ENCODE measurements at places on chromosomes 1 and 21. TPM values are rescaled to one million over a fixed set of nuclear protein-coding genes. Genes with fewer than 3 reads are reported as not detected.

DNA sequence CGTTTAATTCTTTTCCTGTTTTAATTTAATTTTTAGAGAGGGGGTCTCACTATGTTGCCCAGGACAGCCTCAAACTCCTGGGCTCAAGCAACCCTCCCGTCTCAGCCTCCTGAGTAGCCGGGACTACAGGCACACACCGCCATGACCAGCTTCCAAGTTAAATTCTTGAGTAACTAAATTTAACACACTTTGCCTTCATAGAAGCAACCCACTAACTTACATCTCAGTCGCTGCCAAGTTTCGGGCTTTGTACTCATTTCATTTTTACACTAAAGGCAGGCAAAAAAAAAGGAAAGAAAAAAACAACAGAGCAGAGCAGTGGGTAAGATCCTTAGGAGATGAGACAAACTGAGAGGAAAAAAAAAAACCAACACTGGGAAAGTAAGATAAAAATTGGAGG, 3.5 kb downstream of the TIAM1 start:
- DNase-seq, result no peak

DNA sequence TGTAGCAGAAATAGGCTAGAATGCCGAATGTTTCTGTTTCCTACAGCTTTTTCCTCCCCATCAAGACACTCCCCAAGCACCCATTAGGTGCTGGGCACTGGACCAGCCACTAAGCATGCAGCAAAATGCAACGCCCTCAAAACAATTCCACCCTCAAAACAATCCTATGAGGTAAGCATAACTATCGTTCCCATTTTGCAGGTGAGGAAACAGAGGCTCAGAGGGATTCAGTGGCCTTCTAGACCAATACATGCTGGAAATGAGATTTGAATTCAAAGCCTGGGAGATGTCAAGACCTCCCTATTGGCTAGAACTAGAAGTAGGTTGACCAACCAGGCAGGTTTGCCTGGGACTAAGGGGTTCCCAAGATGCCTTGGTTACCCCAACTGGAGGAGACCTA, 10.2 kb upstream of the ALDH4A1 start:
- no peak for DNase-seq

The MX2 gene
- 30.2 TPM for total RNA-seq

DNA sequence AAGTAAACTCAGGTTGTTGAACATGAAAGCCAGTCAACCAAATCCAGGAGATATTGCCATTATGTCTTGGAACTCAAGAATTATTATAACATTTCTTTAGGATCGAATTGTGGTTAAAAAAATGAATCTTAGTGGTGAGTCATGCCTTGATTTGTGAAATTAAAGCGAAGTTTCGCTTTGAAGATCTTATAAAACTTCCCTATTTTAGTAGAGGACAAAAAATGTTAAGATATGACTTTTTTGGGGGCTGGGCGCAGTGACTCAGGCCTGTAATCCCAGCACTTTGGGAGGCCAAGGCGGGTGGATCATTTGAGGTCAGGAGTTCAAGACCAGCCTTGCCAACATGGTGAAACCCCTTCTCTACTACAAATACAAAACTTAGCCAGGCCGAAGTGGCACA, 39.5 kb upstream of the PTBP2 start:
- DNase-seq, result no peak

- no peak for DNase-seq
These were observed 31.6 kb downstream of the KRTAP20-3 start for GRCh38 chr21:30674312-30674711.

GRCh38 chr1:27333717-27334279, 8.0 kb upstream of the SYTL1 start:
- no peak for DNase-seq

DNA sequence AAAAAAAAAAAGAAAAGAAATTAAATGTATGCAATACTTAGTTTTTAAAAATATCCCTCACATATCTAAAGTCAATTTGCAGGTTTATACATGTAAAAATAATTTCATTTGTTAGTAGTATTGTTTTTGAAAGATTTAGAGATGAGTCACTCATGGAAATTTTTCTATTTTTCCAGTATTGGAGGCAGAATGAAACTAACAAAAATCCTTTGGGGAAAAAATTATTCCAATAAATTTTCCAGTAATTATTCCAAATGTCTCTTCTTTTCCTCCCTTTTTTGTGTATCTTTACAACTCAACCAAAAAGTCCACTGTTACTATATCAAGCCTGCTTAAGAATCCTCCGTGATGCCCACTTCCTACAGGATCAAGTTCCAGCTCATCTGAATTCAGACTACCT, 29.9 kb downstream of the MPZL1 start:
- DNase-seq, result no peak

The ADCY10 gene
- total RNA-seq, result not detected

- DNase-seq, result no peak
These were observed 13.0 kb upstream of the GPR137B start for GRCh38 chr1:236129306-236129705.

The SPRR2A gene
- total RNA-seq, result not detected

GRCh38 chr1:186424539-186424938, 36.4 kb downstream of the PDC start:
- DNase-seq, result no peak

The SUSD4 gene
- 0.22 TPM for total RNA-seq

DNA sequence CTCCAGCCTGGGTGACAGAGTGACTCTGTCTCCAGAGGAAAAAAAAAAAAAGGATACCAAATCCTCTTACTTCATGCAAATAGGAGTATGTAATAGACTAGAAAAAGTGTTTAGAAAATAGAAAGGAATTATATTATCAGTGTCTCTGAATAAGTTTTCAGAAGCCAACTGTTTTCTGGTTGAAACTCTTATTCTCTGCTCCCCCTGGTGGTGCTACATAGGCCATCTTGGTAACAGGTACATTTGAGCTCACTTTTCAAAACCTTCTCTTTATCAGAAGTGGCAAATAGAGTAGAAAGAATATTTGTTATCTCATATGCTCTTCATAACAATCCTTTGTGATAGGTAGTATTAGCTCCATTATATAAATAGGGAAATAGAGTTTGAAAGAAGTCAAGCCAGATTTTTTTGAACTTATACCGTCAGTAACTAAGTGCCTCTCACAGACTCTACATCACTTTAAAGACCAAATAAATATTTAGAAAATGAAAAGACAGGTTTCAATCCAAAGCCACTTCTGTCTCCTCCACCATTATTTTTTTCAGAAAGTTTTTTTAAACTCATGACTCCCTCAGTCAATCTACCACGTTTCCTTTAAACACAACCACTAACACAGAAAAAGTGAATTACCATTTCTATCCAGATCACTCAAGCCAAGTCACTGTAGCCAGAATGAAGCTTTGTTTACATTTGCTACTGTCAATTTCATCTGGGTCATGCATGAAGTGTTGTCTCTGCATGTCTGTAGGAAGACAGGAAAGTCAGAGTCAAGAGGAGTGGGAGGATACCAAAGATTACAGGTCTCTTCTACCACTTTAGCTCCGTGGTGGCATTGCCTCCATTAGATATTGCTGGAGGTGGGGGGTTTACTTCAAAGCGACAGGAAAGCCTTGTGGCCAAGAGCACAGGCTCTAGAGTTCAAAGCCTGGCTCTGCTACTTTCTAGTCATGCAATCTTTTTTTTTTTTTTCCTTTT, 45.6 kb downstream of the IL23R start:
- DNase-seq, result peak; percentile 30

- no peak for DNase-seq
These were observed 24.6 kb upstream of the KIF1B start for GRCh38 chr1:10185759-10186158.

The CD58 gene
- total RNA-seq, result 8.2 TPM

DNA sequence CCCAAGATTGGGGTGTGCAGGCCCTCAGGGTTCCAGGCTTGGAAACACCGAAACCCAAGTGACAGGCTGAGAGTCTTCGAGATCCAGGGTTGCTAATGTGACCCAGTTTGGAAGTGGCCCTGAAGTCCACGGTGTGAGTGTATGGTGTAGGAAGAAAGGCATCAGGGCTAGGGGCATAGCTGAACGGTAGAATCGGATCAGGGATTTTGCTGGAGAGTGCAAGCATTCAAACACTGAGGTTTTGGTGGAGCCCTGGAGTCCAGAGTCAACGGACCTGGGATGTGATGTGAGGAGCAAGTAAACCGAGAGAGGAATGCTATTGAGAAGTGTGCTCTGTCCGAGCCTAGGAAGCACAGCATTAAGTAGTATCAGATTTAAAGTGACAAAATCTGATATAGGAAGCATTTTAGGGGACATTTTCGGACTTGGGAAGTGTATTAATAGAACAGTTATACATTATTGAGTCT, 958 bp downstream of the NFYC start:
- DNase-seq, result no peak

The FMOD gene
- total RNA-seq, result 3.2 TPM

DNA sequence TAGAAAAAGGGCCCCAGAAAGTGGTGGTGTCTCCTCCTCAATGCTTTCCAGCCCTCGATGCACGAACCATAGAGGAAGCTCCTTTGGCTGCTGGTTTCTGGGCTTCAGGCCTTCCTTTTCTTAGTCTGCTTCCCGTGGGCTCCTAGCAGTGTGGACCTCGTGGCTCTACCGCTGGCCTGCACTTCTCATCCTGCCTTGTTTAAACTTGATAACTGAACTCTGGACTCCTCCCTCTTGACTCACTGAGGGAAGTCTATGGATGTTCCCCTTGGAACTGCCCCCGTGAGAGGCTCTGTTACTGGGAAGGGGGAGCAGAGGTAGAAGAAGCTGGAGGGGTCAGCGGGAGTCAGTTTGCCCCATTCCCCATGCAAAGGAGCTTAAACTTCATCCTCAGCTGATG, 75.3 kb upstream of the WDR26 start:
- no peak for DNase-seq

The MATN1 gene
- 1.5 TPM for total RNA-seq

GRCh38 chr1:11530731-11531311, 51.9 kb downstream of the DISP3 start:
- DNase-seq, result no peak

DNA sequence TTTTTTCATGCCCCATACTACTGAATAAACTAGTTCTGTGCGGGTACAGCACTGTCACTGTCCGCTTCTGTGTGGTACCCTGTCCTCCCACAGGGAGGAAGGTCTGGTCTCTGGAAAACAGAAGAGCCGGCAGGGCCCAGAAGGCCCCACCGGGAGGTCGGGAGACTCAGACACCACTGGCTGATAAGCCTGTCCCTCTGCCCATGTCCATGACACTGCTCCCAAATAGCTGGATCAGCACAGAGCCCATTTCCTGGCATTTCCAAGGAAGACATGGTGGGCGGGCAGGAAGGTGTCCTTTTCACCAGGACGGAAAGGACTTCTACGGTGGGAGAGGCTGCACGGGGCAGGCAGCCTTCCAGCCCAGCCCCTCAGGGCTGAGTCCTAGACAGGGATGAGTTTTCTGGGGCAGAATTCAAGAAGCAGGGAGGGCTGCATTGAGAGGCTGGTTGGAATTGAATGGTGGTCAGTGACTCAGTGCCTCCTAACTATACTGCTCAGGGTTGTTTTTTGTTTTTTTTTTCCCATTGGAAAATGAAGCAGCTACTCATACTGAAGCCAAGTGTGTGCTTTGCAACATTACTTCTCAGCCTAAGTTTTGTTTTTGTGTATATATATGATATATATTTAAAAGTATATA, 7.1 kb downstream of the PSRC1 start:
- no peak for DNase-seq

DNA sequence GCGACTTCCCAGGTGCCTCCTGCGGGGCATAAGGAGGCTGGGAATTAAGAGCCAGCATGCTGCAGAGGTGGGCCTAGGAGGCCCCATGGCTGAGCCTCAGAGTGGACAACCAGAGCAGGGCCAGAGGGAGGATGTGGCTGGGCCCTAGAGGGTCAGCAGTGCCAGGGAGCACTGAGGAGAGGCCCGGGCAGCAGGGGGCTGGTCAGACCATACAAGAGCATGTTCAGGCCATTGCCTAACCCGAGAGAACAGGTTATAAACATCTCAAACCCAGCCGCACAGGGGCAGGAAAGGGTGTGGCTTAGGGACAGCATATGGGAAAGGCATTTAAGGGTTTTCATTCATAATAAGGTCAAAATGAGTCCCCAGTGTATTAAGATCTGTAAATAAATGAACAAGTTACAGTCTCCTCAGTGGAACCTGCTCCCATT, 51.1 kb downstream of the IER5 start:
- no peak for DNase-seq

DNA sequence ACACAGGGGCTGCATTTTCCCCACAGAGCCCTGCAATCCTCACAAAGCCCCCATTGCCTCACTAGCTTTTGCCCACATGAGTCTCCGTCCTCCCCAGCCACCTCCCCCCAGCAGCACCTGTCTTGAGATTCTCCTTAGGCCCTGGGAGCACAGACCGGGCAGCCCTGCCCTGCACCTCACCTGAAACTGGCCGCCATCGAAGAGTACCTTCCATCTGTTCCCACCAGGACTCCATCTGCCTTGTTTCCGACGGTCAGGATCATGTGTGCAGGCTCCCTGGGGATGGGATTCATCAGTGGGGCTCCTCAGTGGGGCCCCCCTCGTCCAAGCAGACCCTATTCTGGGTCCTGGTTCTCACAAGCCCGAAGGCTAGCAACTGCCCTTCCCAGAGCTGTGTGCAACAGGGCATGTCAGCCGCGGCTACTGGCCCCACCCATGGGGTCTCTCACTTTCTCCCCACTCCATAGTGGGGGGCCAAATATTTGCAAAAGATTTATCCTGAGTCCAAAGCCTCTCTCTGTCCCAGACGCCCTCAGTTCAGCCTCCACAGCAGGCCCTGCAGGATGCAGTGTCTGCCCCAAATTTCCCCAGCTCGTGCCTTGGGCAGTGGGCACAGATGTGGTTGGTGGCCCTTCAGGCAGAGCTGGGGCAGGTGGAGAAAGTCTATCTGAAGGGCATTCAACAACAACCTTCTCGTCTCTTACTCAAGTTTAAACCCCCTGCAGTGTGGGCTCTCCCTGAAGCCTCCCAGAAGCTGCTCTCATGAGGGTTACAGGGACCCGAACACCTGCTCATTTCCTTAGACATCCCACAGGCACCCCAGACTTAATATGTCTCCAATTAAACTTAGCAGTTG, 4.8 kb downstream of the PDZK1IP1 start:
- no peak for DNase-seq

The CAPN9 gene
- not detected for total RNA-seq

The CYP4Z1 gene
- not detected for total RNA-seq

GRCh38 chr1:99546432-99547416, 99.2 kb upstream of the PALMD start:
- DNase-seq, result no peak

- no peak for DNase-seq
These were observed 101.2 kb downstream of the GDAP2 start for GRCh38 chr1:117828201-117828600.
